Activated CD4-positive, alpha-beta T cell treated with anti-CD3 and anti-CD28 coated beads, Interleukin-2, amount 50 U/mL, for 1 hour (primary cell): ENCODE measurements at places on chromosomes 12 and 14.

GRCh38 chr12:131618303-131618658 is 92.6 kb upstream of the SFSWAP start:
- no peak for DNase-seq

DNA sequence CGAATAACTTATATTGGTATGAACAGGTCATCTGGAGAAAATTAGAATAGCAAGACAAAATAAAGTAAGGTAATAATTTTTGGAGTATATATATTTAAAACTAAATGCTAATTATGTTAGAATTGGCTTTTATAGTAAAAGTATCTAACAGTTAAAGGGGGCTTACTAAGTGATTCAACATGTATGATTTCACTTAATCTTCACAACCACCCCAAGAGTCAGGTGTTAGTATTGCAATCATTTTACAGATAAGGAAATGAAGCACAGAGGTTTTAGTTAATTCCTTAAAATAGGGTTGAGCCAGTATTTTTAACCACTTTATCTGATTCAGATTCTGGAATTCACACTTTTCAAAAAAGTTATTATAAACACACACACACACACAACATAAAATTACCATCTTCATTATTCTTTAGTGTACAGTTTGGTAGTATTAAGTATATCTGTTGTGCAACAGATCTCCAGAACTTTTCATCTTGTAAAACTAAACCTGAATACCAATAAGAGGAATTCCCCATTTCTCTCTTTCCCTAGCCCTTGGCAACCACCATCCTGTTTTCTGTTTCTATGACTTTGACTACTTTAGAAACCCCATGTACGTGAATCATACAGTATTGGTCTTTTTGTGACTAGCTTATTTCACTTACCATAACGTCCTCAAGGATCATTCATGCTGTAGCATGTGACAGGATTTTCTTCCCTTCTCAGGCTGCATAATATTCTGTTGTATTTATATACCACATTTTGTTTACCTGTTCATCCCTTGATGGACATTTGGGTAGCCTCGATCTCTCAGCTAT is 12.5 kb downstream of the A2M start:
- no peak for DNase-seq

DNA sequence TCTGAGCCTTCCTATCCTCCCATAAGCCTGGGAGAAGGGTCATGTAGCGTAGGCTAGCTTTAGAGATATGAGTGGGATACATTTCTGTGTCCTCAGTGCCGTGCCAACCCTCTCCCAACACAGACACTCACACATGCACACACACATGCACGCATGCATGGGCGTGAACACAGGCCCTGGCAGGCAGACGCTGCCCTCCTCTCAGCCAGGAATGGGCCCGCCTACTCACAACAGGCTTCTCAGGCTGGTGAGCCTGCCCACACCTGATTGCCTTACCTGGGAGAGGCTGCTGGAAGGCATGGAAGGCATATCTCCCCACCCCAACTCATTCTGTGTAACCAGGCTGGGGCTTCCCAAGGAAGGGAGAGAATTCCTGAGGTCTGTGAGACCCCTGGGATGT is 12.8 kb upstream of the ACVR1B start:
- no peak for DNase-seq

DNA sequence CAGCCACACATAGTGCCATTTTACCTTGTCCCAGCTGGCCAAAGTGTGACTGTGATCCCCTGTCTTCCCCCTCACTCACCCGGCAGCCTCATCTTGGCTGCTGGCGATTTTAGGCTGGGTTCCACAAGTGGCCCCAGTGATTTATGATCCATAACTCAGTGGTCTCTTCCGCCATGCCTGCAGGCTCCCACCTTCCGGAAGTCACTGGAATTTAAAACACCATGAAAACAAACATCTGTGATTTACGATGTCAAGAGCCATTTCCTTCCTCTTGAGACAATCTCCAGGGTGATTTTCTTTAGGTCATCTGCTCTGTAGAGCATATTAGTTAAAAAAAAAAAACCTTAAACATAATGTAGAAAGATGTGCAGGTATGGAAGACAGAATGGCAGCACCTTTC is 282.3 kb downstream of the CACNA1C start:
- DNase-seq: no peak

DNA sequence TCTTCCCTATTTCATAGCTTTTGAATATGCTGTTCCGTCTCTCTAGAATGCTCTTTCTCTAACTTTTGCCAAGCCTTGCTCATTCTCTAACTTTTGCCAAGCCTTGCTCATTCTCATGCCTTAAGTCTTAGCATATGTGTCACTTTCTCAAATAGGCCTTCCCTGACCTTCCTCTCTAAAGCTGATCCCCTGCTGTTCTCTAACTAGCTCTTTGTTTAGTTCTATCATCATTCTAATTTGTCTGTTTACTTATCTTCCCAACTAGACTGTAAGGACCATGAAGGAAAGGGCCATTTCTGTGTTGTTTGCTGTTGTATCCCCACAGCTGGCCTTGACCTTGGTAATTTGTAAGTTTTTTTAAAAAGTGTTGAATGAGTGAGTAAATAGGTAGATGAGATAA is 71.1 kb downstream of the ZNF641 start:
- no peak for DNase-seq

DNA sequence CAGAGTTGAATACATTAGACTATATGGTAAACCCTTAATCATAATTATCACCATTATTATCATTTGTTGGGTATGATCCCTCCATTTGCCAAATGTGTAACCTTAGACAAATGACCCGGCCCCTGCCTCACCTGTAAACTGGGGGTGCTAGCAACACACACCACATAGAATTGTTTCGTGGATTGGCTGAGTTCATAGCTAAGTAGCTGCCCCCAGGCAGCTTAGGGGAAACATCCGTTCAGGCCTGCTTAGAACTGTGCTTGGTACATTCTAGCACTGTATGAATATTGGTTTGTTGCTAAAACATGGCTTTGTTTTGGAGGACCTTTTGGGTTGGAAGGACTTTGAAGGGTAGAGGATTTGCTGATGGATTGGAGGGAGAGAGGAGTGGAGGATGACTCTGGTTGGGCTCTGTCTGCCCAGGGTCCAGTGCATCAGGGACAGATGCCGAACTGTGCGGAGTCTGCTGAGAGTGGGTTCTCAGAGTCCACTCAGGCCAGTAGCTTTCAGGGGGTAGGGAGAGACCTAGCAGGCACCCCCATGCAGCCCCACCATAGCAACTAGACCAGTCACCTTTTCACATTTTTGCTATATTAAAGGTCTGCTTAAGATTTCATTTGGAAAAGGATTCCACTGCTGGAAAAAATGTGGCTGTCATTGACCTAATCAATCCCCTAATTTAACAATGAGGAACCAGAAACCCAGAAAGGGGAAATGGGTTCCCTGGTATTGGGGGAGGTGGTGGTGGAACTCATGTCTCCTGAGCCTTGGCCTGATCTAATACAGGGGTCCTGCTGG is 2.2 kb downstream of the RIN3 start:
- no peak for DNase-seq

DNA sequence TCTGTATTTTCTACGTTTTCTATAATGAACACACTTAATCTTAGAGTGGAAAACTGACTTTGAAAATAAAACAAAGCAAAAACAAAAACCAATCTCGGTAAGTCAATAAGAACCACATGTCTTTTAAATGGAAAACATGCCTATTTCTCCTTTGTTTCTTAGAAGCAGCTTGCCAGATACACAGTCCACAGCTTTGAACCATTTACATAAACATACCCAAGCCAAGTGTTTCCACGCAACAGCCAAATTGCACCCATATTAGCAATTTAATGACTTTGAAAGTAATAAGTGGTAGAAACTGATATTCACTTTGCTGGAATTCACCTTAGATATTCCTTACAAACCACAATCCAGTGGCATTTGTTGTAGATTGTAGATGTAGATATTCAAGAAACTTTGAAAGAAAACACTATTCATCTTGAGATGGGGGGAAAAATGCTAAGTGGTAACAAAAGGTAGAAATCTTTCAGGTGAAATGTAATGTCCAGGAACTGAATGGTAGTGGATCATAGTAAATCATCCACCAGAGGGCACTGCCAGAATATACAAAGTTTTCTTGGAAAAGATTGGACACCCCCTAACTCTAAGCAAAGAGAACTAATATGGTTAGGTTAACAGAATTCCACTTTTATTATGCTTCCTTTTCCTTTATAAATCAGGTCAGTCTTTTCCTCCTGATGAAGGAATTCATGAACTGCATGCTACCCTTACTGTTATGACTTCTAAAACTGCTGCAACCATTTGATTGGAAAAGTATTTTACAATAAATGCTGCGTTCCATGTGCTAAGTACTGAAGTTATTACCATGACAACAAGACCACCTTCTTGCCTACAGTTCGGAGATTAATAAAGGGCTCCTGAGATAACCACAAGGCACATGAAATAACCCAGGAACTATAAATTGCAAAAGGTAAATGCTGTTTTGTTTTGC is 69.8 kb downstream of the RERG start:
- DNase-seq: no peak
